A549 treated with GW870086 at 1 μM for 4 hours (cell line): ENCODE measurements at places on chromosomes 5 and 9. TPM values are rescaled to one million over a fixed set of nuclear protein-coding genes. Genes with fewer than 3 reads are reported as not detected.

Gene PCDHA9
- total RNA-seq: 0.02 to 0.07 TPM in 2 of 5 replicates, not detected in the others

Gene CCDC192
- total RNA-seq: not detected in 5 replicates

Gene SLC34A3
- 0.06 to 0.17 TPM (median 0.11 TPM) in 5 replicates for total RNA-seq

Gene ELOVL7
- 8.3 to 12.8 TPM (median 10.0 TPM) in 5 replicates for total RNA-seq

Gene PGM5
- not detected in 5 replicates for total RNA-seq

Gene PFN3
- not detected in 5 replicates for total RNA-seq

Gene KIAA0825
- total RNA-seq: 0.41 to 0.60 TPM (median 0.50 TPM) in 5 replicates

Gene FOXI1
- total RNA-seq: not detected in 5 replicates

Gene LAMC3
- 1.5 to 3.2 TPM (median 2.1 TPM) in 5 replicates for total RNA-seq

Gene PDE8B
- total RNA-seq: 1.5 to 2.1 TPM (median 1.7 TPM) in 5 replicates

Gene TIFAB
- total RNA-seq: not detected in 5 replicates

Gene SLC6A18
- total RNA-seq: not detected in 5 replicates

Gene TENT4A
- 18.0 to 22.8 TPM (median 20.3 TPM) in 5 replicates for total RNA-seq

Gene IFNA21
- total RNA-seq: not detected in 5 replicates

Gene TPPP
- total RNA-seq: 4.6 to 6.9 TPM (median 5.6 TPM) in 5 replicates

Gene TEK
- 0.07 to 0.16 TPM (median 0.11 TPM) in 5 replicates for total RNA-seq

Gene KIF24
- 2.7 to 3.8 TPM (median 3.2 TPM) in 5 replicates for total RNA-seq

Gene ZDHHC11B
- total RNA-seq: 1.0 to 1.6 TPM (median 1.3 TPM) in 5 replicates

Gene IL5
- total RNA-seq: not detected in 5 replicates

Gene PRRX2
- total RNA-seq: 6.6 to 12.9 TPM (median 12.4 TPM) in 5 replicates

Gene PRDM9
- total RNA-seq: not detected in 5 replicates

Gene BTNL9
- 0.19 to 1.0 TPM (median 0.72 TPM) in 5 replicates for total RNA-seq

Gene CBY3
- total RNA-seq: not detected in 5 replicates

Gene ENTPD8
- 0.08 to 0.31 TPM (median 0.23 TPM) in 5 replicates for total RNA-seq

Gene PCDHGA9
- 0.05 to 0.10 TPM (median 0.07 TPM) in 4 of 5 replicates, not detected in the other for total RNA-seq

Gene INSL4
- 16.5 to 21.2 TPM (median 17.9 TPM) in 5 replicates for total RNA-seq

Gene CYSRT1
- total RNA-seq: 3.6 to 5.2 TPM (median 4.2 TPM) in 5 replicates

Gene OLFML2A
- total RNA-seq: 22.6 to 34.2 TPM (median 33.2 TPM) in 5 replicates

Gene IRX4
- 0.25 to 0.53 TPM (median 0.45 TPM) in 5 replicates for total RNA-seq

Gene TAF11L13
- not detected in 5 replicates for total RNA-seq

Gene ASPN
- not detected in 5 replicates for total RNA-seq

Gene PCDHGA3
- not detected in 5 replicates for total RNA-seq

Gene TSLP
- total RNA-seq: not detected in 5 replicates

Gene DNAH5
- 0.88 to 1.8 TPM (median 1.5 TPM) in 5 replicates for total RNA-seq
